Right forelimb (tissue), 1 donor: ENCODE measurements at places on chromosomes 3 and 15.

DNA sequence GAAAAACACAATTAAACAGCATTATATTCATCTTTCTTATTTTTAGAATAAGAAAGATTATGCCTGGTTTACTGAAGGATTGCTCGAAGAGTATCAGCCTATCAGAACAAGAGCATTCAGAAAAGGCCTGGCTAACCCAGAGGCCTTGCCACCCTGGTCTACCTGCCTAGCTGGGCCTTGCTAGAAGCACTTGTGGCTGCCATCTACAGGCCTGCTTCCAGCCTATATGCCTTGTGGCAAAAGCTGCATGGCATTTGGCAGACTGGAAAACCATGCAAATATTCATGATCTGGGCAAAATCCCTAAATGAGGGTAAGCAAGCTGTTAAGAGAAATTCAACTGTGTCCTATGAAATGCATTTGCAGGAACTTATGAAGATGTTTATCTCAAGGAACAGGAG is 9.3 kb upstream of the ATP13A4 start:
- no peak for DNase-seq

DNA sequence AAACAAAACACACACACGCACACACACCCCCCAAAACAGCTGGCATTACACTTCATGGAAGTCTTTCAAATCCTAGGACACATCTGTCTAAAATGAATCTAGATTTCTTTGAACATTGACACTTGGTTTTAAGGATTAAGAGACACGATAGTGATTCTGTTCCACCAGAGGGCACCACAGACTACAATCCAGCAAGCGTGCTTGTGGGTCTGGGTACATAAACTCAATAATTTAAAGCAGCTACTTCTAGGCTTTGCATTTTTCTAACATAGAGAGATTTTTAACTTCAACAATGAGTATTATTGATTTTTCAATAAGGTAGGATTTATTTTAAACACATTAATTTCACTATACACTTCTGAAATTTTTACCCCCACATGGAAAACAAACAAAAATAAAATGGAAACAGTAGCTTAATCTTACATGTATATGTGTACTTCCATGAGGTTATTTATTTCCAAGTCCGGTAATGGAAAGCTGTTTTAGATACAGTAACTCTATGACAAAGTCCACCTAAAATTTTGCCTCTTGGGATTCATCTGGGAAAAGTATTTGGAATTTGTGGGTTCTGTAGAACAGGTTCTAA is 564.0 kb upstream of the TGFBR2 start:
- DNase-seq: peak; percentile 73

DNA sequence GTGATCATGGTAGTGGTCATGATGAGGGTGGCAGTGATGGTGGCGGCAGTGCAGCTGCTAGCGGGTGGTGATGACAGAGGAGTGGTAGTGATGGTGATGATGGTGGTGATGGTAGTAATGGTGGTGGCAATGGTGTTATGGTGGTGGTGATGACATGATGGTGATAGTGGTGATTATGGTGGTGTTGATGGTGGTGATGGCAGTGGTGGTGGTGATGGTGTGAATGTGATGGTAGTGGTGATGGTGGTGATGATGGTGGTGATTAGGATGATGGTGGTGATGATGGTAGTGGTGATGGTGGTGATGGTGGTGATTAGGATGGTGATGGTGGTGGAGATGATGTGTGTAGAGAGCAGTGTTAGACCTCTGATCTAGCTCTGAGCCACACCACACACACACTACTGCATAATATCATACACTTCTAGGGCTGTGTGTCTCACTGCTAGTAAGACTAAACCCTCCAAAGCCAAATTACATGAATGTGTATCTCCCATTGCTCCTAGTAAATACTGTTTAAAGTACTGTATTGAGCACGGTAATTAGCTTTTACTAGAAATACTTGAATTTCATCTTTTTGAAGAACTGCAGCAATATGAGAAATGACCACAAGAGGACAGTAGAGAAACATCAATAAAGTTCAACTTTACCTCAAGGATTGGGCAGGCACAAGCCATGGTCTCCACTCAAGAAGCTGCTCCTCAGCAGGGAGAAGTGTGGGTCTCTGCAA is 28.8 kb downstream of the TMED3 start:
- DNase-seq: no peak

GRCh38 chr15:64702816-64703631 is 72.4 kb downstream of the RBPMS2 start:
- peak; percentile 99 for DNase-seq

- no peak for DNase-seq
Observed at GRCh38 chr3:71806736-71807135, 21.8 kb upstream of the PROK2 start.

- DNase-seq: no peak
Observed at GRCh38 chr3:50660386-50660785, 14.3 kb upstream of the DOCK3 start.

- DNase-seq: no peak
Observed at GRCh38 chr3:105907777-105908176, 39.0 kb upstream of the CBLB start.

- DNase-seq: no peak
Observed at GRCh38 chr3:151722856-151723255, 10.9 kb upstream of the AADACL2 start.

- DNase-seq: no peak
Observed at GRCh38 chr3:142628801-142629200, 32.6 kb downstream of the PLS1 start.

GRCh38 chr3:159322322-159322939 is 520.6 kb downstream of the MFSD1 start:
- no peak for DNase-seq

- DNase-seq: no peak
Observed at GRCh38 chr3:124620600-124621063, 109.6 kb upstream of the UMPS start.

DNA sequence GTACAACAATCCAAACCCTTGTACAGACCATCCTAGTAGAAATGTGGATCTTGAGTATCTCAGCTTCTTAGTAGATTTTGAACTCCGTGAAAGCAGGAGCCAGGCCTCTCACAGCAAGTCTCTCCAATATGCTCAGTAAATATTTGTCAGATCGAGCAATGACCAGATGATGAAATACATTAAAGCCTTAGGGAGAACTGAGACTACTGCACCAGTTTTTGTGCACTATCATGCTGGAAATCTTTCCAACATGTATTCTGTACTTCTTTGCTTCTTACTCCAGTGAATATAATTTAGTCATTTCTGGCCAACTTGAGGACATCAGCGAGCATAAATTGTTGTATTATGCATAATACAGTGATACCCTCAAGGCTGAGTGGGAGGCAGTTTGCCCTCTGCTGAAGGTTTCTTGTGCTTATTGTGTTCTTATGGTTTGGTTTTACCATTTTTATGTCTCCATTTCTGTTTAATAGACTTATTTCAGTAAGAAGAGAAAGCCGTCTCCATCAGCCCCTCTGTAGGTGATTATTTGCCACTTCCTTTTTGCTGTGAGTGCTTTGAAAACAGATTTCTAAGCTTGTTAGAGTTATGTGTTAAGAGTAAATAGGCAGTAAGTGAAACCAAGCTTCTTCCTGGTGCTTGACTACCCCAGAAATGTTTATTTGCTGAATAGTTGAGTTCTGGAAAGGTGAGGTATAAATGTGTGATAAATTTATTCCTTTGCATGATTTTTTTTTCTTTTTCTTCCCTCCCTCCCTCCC is 147.1 kb downstream of the PGPEP1L start:
- peak; percentile 12 for DNase-seq

DNA sequence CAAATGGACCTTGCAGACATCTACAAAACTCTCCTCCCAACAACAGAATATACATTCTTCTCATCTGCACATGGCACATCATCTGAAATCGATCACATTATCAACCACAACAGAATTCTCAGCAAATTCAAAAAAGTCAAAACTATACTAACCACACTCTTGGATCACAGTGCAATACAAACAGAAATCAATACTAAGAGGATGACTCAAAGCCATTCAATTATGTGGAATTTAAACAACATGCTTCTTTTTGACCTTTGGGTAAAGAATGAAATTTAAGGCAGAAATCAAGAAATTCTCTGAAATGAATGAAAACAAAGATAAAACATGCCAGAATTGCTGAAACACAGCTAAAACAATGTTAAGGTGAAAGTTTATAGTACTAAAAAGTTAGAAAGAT is 358.1 kb downstream of the NSUN3 start:
- no peak for DNase-seq

GRCh38 chr3:99317201-99317600 is 321.2 kb upstream of the COL8A1 start:
- DNase-seq: no peak

DNA sequence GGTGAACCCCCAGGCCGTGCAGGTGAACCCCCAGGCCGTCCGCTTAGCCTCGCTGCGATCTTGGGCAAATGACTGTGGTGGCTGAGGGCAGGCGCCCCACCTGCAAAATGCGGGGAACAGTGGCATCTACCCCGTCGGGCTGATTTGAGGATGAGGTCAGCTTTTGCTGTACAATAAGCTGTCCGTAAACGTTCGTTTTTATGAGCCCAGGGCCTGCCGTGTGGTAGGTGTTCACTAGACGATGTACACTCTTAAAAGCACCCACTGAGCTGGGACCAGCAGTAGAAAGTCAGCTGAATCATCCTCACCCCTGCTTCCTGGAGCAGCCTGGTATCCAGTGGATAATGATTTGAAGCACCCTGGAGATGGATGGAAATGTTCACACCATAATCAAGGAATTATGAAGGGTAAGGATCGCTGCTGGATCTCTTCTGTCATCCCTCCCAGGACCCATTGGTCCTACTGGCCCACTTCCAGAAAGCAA is 943 bp upstream of the PCSK6 start:
- DNase-seq: no peak

GRCh38 chr3:152496286-152496685 is 227.6 kb downstream of the MBNL1 start:
- DNase-seq: no peak

DNA sequence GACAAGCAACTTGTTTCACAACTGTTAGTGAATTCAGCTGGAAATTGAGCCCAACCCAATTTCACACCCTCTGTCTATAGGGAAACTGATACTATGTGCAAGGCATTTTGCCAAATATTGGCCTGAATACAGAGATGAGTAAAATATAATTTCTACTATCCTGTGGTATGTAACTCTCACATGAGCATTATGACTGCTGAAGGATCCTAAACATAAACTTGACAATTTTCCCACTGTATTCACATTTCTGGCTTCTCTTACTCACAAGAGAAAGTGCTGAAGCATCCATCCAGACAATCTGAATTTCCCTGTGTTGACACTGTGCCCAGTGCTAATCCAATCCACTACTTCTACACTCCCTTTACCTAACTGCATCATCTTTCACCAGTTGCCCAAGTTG is 28.4 kb downstream of the SERPINI2 start:
- DNase-seq: no peak

GRCh38 chr15:44545913-44546802 is 9.2 kb downstream of the EIF3J start:
- no peak for DNase-seq

DNA sequence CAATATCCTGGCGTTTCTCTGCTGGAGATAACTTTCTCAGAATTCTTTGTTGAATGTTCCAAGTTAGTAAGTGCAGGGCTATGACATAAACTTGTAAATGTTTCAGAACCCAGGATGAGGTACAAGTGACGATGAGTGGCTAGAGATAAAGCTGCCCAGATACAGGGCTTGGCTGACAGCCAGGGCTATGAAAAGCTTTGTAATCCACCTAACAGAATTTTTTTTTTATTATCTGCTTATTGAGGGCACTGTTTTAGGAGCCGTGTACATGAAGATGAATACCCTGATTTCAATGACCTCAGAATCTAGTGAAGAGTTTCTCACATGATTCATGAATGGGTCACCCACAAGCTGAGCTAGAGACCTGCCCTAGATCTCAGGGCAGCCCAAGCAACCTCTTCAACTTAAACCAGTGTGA is 431.4 kb downstream of the DIPK2A start:
- DNase-seq: no peak

DNA sequence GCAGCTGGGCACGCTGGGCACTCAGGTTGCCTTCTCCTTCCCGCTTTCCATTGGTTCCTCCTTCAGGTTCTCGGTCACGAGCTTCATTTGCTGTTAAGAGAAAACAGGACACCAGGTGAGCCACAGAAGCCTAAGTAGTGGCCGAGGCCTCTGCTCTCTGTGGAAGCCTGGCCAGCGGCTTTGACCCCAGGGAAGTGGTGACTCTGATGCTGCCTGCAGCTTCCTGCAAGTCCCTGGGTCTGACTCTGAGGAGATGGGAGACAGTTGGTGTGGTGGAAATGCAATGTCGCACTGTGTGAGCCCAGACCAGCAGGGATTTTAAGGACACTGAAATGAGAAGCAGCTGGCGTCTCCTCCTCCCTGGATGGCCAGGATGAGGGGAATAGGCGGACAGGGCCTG is 80.5 kb downstream of the SNRK start:
- no peak for DNase-seq

DNA sequence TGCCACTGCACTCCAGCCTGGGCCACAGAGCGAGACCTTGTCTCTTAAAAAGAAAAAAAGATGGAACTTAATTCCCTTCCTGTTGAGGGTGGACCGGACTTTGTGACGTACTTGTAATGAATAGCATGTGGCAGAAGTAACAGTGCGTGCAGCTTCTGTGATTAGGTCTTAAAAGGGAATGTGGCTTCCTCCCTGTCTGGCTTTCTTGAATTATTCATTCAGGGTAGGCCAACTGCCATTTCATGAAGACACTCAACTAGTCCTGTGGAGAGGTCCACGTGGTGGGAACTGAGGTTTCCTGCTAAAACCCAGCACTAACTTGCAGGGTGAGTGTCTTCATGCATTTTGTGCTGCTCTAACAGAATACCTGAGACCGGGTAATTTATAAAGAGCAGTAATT is 98.9 kb upstream of the PIAS1 start:
- DNase-seq: no peak

- DNase-seq: no peak
Observed at GRCh38 chr15:54026891-54027290, 48.6 kb downstream of the UNC13C start.

- no peak for DNase-seq
Observed at GRCh38 chr15:87129916-87130315, 1050.2 kb downstream of the AGBL1 start.
